Stromal cell of bone marrow (primary cell): ENCODE measurements at places on chromosomes 4 and X.

- no peak for DNase-seq
Measured at GRCh38 chr4:57492251-57492878, 382.2 kb upstream of the IGFBP7 start.

DNA sequence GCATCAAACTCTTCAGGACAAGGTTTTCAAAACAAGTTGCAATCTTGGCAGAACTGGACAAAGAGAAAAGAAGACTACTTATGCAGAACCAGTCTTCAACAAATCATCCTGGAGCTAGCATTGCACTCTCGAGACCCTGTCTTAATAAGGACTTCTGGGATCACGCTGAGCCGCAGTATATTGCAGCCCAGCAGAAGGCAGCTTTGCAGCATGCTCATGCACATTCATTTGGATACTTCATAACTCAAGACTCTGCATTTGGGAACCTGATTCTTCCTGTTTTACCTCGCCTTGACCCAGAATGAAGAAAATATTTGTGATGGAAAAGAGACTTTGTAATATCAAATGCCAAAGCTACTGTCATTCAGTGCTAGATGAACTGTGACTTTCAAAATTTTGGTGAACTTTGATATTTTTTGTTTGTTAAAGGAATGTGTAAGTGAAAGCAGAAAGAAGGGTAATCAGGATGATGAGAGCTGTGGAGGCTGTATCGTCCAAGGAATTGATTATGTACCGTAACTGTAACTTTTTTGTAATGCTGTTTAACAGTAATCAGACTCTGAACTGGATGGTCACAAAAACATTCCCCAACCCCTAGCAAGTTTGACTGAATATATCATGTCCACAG lies 27.2 kb downstream of the HSPA4L start:
- DNase-seq: no peak

DNA sequence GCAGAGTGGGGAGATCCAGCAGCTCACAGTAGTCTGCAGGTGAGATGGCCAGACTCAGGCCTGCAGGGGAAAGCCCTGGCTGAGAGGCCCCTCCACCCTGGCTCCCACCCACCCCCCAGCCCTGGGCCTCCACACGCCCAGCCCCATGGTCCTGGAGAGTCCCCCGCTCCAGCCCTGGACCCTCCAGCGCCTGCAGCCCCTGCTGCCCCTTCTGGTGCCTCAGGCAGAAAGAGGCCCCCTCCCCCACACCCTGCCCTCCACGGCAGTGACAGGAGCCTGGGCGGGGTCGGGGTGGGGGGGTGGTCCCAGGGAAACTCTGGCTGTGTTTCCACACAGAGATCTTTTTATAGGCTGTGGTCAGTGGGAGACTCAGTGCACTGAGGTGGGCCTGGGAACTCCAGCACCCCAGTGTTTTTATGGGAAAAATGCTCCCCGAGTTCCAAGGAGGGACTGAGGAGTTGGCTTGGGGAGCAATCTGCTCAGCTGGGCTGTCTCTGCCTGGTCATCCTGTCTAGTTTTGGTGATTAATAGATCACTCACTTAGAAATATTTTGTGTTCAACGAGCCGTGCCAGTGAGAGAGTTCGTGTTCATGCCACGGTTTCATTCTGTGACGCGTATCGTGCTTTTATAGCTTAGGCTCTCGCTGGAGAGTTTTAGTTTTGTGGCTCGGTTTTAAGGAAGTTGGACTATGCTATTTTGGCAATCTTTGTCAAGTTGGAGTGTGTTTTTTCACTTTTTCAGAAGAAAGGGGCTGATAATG lies 53.1 kb upstream of the HGFAC start:
- peak; percentile 82 for DNase-seq

GRCh38 chr4:18880871-18881270 lies 859.3 kb upstream of the LCORL start:
- DNase-seq: no peak

GRCh38 chr4:57116245-57116644 lies 6.1 kb upstream of the IGFBP7 start:
- DNase-seq: no peak

GRCh38 chr4:76055016-76055415 lies 19.1 kb upstream of the CXCL11 start:
- DNase-seq: no peak

DNA sequence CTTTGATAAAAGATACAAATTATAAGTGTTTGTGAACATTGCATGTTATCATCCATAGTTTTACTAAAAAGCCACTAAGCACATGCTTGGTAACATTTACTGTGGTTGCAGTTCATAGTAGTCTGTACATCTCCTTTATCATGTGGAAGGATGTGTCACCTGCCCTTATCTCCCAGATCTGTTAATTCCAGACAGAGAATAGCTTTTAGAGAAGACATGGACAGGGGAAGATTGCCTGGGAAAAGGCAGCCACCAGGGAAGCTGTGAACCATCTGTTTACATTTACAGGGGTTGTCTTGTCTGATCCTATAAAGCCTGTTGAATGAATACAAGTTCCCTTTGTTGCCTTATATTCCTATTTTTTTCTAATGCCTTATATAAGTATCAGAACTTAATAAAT lies 396.0 kb downstream of the FAT4 start:
- DNase-seq: no peak

DNA sequence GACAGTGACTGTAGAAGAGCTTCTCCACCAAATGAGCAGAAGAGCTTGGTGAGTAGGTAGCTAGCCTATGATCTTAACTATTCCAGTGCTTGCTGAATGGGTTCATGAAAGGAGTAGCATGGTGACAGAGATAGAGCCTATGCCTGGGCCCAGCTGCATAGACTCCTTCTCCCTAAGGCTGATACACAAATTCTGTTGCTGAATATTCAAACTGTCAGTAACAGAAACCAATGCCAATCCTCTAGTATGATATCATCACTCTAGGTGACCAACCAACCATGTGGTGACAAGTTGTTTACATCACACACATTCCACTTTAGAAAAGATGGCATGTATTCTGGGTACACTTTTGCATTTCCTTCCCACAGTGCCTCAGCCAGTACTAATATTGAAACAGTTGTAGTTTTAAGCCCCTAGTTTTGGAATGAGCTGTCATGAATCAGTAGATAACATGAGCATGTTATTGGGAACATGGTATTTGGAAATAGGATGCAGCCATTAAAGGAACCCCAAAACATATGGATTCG lies 103.4 kb upstream of the GRXCR1 start:
- DNase-seq: no peak

DNA sequence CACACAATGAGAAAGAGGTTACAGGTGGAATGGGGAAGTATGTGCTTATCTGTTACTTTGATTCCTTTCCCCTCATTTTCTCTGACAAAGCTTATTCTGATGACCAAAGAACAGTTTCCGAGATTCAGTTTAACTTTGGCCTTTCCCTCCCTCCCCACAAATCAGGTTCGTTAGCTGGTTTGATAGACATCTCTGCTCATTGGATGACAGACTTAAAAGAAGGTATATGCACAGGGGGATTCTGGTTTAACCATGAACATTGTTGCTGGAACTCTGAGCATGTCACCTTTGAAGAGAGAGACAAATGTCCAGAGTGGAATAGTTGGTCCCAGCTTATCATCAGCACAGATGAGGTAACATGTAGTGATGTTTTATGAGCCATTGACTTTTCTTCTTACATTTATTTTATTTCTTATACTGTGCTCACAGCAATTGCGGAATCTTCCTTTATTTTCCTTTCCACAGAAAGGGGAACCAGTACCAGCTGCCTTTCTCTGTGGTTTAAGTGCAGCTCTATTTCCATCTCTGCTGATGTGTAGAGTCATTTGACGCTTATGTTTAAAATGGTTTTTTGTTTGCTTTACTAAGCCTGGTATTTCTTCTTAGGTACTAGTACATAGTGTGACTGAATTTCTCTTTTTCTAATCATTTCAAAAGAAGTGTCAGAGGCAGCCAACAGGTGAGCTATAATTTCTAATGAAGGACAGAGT lies 125.0 kb downstream of the AKAP4 start:
- DNase-seq: no peak

DNA sequence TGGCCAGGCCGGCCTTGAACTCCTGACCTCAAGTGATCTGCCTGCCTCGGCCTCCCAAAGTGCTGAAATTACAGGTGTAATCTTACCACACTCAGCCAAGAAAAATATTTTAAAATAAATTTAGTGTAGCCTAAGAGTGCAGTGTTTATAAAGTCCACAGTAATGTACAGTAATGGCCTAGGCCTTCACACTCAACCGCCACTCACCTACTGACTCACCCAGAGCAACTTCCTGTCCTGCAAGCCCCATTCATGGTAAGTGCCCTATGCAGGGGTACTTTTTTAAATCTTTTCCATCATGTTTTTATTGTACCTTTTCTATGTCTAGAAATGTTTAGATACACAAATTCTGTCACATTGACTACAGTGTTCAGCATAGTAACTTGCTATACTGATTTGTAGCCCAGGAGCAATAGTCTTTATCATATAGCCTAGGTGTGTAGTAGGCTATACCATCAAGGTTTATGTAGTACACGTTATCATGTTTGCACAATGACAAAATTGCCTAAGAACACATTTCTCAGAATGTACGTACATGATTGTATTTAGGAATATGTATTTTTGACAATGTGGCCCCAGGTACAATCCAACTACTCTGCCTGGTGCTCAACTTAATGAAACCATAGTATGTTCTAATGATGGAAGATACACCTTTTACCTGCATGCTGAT lies 455.2 kb downstream of the PCDH7 start:
- DNase-seq: no peak

DNA sequence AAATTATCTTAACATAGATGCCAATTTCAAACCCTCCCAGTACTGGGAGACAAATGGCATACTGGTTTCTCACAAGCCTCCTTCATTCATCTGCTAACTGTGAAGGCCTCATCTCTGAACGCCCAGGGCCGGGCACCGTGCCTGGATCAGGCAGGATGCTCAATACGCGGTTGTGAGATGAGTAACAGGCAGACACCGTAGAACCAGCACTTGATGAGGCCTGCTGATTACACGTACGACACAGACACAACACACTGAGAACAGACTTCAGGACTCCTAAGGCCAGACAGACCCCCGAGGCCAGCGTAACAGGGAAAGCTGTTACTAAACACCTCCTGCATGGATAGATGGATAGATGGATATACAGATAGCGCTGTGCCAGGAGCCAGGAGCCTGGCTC lies 154.6 kb downstream of the AFAP1 start:
- DNase-seq: no peak
